Neural crest cell (in vitro differentiated cells): ENCODE measurements at places on chromosomes 1 and 21.

DNA sequence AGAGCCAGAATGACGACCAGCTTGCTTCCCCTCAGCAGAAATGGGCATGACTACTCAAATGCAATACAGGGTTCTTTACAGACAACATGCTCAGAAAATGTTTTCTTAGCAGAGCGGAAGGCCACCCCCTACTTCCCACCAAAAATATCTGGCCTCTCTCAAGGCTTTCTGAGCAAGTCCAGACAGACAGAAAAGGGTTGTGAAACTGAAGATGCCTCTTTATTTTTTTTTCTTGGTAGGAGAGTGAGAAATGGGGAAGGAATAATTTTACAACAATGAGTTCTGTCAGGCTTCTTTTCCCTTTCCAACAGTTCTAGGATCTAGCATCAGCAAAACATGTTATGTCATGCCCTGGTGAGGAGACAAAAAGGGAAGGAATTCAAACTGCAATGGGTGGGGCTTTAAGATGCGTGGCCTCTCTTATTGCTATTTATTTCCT, 172.0 kb upstream of the CAMK1G start:
- DNase-seq, result no peak

DNA sequence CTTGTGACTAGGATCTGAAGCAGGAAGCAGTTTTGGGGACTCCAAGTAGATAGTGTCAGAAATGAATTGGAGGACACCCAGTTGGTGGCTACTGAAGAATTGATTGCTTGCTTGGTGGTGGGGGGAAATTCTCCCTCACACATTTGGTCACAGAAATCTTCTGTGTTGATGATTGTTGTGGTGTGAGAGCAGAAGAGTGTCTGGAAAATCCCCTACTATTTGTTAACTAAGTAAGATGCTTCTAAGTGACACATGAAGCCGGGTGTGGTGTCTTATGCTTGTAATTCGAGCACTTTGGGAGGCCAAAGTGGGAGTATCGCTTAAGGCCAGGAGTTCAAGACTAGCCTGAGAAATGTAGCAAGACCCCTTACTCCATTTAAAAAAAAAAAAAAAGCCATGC, 22.5 kb upstream of the IPP start:
- no peak for DNase-seq

DNA sequence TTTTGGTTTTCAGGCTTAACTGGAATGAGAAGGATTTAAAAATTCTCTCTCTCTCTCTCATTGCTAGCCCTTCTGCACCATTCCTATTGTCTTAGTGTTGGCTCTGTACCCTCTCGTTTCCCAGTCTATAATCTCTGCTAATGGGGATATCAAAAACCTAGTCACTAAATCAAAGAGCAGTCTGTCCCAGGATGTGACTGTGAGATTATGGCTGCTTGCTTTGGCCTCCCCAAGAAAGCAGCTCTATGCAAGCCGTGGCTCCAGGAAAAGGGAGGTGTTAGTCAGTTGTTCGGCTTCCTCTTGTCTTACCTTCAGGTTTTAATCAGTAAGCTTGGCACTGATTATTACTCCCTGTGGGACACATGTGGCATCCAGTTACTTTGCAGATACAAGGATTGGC, 468.8 kb downstream of the USP25 start:
- DNase-seq, result no peak

- DNase-seq, result no peak
Observed at GRCh38 chr1:191970116-191970515, 188.1 kb upstream of the RGS18 start.

GRCh38 chr1:185337246-185337645, 20.2 kb upstream of the IVNS1ABP start:
- DNase-seq, result no peak

DNA sequence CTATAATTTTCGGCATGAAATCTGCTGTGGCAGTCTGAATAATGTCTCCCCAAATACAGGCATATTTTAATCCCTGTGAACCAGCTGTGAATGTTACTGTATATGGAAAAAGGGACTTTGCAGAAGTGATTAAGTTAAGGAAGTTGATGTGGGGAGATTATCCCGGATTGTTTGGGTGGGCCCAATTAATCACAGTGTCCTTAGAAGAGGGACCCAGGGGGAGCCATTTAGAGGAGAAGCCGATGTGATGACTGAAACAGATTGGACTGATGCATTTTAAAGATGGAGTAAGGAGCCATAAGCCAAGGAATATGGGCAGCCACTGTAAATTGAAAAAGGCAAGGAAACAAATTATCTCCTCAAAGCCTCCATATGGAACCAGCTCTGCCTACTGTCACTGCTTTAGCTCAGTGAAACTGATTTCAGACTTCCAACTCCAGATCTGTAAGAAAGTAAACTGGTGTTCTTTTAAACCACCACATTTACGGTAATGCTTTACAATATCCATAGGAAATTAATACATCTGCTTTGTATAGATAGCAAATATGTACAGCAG, 61.1 kb upstream of the GPR88 start:
- no peak for DNase-seq

- no peak for DNase-seq
Observed at GRCh38 chr1:98073823-98074222, 153.0 kb upstream of the DPYD start.

DNA sequence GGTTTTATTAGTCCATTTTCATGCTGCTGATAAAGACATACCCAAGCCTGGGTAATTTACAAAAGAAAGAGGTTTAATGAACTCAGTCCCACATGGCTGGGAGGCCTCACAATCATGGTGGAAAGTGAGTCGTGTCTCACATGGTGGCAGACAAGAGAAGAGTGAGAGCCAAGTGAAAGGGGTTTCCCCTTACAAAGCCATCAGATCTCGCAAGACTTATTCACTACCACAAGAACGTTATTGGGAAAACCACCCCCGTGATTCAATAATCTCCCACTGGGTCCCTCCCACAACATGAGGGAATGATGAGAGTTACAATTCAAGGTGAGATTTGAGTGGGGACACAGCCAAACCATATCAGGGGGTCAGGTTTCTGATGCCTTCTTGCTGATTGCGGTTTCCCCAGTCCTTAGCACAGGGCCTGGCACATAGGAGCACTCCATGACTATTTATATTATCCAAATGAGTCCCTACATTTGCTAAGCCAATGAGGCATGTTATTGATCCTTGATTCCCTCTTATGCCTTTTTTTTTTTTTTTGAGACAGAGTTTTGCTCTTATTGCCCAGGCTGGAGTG, 35.3 kb upstream of the PAXBP1 start:
- no peak for DNase-seq

DNA sequence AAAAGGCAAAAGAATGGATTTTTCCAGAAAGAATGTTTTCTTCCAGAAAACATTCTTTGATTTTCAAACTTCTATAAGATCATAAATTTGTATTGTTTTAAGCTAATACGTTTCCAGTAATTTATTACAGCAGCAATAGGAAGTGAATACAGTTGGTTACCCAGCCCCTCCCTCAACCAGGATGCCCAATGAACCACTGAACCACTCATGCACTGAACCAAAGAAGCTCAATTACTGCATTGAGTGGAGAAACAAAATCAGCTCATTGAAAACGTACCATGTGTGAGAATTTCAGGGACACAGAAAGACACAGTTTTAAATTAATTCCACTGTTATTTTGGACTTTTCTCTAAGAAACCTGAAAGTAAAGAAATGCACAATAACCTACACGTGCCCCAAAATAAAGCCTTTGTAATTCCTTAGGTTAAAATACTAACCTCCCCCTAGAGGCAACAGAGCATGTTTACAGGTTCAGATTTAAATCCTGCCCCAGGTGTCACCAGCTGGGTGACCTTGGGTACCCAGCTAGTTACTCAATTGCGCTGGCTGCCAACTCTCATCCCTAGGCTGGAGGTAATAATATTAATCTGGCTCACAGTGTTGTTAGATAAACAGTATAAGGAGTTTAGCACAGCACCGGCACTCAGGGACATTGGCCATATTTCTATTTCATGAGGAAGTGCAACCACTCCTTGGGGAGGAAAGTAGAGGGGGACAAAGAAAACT, 111.7 kb downstream of the NMNAT2 start:
- DNase-seq, result no peak
